ENCODE measurements at places on chromosomes 1 and 21. TPM values are rescaled to one million over a fixed set of nuclear protein-coding genes. Genes with fewer than 3 reads are reported as not detected.

DNA sequence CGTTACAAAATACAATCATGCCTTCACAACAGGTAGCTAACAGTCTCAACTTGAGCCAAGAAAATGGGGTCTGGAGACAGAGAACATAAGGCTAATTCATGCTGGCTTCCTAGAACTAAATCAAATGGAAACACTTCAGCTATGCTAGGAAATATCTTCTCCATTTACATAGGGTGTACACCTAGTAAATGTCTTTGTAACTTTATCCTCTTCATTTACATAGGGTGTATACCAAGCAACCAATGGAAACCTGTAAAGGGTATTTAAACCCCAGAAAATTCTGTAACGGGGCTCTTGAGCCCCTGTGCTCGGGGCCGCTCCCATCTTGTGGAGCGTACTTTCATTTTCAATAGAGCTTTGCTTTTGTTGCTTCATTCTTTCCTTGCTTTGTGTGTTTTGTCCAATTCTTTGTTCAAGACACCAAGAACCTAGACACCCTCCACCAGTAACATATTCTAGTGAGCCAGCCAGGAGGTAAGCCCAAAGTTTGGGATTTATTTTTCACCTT is 19.5 kb upstream of the CYP4X1 start:
- no peak for DNase-seq

- no peak for DNase-seq
Observed at GRCh38 chr1:176211396-176212165, 4.5 kb upstream of the COP1 start.

- DNase-seq, result no peak
Observed at GRCh38 chr1:76291191-76291590, 216.6 kb downstream of the ST6GALNAC3 start.

- no peak for DNase-seq
Observed at GRCh38 chr1:19582318-19582717, 61.8 kb upstream of the NBL1 start.

Gene ZYG11A
- total RNA-seq, result not detected

Gene LCE1D
- total RNA-seq, result not detected

Gene EPHB2
- 11.4 TPM for total RNA-seq

DNA sequence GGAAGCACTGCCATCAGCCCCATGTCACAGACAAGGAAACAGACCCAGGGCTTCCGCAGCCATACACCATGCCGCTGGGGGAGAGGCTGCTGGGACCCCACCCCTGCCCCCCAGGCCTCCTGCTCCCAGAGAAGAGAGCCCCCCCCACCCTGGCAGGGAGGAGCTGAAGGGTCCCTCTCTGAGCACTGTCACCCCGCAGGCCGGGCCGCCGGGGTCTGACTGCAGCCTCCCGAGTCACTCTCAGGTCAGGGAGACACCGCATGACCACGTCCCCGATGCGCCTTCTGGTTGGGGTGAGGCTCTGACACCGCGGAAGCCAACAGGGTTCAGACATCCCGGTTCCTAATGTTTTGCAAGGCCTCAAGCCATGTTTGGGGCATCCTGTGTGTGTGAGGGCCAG is 102.3 kb downstream of the SIK1 start:
- no peak for DNase-seq

DNA sequence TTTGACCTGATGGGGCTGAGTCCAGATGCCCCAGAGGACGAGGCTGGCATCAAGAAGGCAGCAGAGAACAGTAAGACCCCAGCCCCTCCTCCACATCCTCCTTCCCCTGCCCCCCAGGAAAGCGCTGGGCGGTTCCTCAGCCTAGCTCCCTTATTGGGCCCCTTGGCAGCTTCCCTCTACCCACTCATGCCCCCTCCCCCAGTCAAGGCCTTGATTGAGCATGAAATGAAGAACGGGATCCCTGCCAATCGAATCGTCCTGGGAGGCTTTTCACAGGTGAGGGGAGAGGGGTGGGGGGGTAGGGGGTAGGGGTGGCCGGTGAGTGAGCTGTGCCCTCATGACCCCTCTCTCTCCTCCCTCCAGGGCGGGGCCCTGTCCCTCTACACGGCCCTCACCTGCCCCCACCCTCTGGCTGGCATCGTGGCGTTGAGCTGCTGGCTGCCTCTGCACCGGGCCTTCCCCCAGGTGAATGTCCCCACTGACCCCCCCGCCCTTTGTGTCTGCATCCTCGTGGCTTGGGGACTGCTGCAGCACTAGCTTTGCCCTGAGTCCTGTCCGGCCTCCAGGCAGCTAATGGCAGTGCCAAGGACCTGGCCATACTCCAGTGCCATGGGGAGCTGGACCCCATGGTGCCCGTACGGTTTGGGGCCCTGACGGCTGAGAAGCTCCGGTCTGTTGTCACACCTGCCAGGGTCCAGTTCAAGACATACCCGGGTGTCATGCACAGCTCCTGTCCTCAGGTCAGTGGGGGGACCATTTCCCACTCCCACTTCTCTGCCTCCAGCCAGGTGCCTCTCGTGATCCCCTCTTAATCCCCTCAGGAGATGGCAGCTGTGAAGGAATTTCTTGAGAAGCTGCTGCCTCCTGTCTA is 3.2 kb downstream of the LYPLA2 start:
- peak; percentile 76 for DNase-seq

Gene NCMAP
- total RNA-seq, result not detected

- DNase-seq, result no peak
Observed at GRCh38 chr1:245216366-245217115, 61.8 kb downstream of the KIF26B start.

DNA sequence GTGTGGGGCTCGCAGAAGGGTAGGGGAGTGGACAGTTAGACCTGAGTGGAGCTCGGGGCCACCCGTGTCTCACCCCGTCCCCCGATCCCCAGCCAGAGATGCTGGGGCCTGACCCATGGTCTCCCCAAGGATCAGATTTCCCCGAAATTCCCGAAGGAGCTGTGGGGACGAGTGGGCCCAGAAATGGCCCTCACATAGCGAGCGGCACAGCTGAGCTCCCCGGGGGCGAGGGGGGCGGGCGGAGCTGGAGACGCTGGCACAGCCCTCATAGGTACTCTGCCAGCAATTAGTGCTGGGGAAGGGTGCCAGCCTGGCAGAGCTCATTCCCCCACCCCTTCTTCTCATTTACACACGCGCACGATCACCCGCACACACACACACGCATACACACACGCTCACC is 9.2 kb downstream of the CASZ1 start:
- DNase-seq, result peak; percentile 57

GRCh38 chr1:32897082-32898049 is 3.8 kb downstream of the TMEM54 start:
- peak; percentile 53 for DNase-seq

Gene C1orf87
- total RNA-seq, result not detected

DNA sequence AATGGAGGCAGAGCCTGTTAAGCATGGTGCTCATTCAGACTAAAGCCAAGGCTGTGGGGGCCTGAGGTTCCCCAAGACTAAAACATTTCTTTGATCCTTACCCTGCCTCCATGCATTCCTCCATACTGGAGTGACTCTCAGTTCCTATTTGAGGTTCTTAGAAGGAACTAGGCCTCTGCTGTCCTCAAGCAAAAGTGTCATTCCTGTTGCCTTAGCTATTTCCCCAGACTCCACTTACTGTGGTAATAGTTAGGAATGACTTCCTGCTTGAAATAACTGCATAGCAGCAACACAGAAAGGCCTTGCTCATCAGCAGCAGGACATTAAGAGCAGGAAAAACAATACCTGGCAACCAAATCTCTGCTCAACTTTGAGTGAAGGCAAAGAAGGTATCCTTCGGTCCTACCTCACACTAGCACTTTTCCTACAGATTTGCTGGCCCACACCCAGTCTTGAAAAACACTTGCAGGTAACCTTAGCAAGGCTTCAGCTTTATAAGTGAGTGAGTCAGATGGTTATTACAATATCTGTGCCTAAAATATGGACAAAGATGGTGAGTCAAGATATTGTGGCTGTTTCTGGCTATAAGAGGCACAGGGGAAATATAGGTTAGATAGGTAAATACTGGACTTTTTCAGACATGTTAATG is 14.8 kb downstream of the LRRC41 start:
- DNase-seq, result no peak

Gene MDM4
- 65.1 TPM for total RNA-seq

Gene TTC34
- total RNA-seq, result 0.24 TPM

DNA sequence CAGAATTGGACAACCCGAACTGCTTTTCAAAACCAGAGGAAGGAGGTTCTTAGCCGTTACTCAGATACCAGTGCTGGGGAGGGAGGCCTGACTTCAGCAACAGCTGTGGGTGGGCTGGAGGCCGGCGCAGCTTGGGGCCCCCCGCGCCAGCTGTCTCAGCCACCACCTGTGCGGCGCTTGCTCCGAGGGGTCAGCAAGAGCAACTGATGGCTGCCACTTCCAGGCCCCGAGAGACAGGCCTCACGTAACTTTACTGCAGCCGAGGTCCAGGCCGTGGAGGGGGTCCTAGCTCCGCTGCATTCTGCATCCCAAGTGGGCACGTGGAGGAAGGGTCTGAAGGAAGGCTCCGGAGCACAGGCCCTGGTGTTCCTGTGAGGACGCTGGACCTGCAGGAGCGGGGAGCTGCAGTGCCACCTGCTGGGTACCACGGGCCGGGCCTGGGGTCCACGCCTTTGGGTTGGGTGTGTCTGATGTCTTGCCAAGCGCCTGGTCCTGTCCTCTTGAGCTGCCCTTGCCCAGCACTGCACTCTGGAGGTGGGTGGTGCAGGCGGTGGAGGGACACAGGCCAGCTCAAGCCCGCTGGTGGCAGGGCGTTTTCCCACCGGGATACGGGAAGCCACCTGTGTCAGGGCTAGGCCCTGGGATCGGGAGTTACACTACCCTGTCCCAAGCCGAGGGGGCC is 9.8 kb downstream of the THAP3 start:
- DNase-seq, result peak; percentile 88

Gene CRP
- total RNA-seq, result 0.33 TPM
